ENCODE measurements at places on chromosomes 1 and 21. TPM values are rescaled to one million over a fixed set of nuclear protein-coding genes. Genes with fewer than 3 reads are reported as not detected.

The RIPPLY3 gene
- not detected for total RNA-seq

The KDF1 gene
- not detected for total RNA-seq

The SPEN gene
- total RNA-seq: 20.3 TPM

The TGFB2 gene
- 5.3 TPM for total RNA-seq

The PPOX gene
- 6.1 TPM for total RNA-seq

All from IMR-90 (cell line).